ENCODE measurements at places on chromosomes 6 and 20.
A peak's percentile ranks its signal among the peaks of the same experiment; 100 is the strongest.

GRCh38 chr6:13924949-13925881 lies at the start of gene RNF182:
Gene RNF182, plus strand, starts transcription at chr6:13924952. Its CDS starts 52,168 bp downstream, at chr6:13977120.
- H3K4me1 ChIP-seq: no peaks in the 10 kb centered on the region
- no peaks in the 10 kb centered on the region for H3K36me3 ChIP-seq

GRCh38 chr6:2782356-2782708 lies 17.1 kb downstream of the WRNIP1 start:
- H3K27ac ChIP-seq: no peak overlapping the region
- H3K4me3 ChIP-seq: no peak overlapping the region
- no peaks in the 10 kb centered on the region for H3K4me1 ChIP-seq
- DNase-seq: no peak

DNA sequence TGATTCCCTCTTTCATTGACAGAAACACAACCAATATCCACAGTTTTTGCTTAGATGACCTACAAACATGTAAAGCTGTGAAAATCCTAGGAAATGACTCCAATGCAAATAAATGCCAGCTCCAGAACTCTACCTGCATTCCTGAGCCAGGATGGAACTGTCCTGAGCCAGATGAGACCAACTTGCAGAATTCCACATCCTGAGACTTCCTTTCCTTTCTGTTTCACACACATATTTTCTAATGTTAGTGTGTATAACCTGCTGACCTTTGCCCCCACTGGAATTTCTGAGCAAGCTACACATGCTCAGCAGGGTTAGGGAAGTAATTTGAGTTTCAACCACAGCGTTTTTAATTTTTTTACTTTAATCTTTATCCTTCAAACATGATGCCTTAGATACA lies 69.6 kb upstream of the ADGRF1 start:
- no peaks in the 10 kb centered on the region for H3K36me3 ChIP-seq
- peak; percentile 88 for DNase-seq
- no peaks in the 10 kb centered on the region for H3K27me3 ChIP-seq
- peak overlapping the region; percentile 68 for H3K27ac ChIP-seq

DNA sequence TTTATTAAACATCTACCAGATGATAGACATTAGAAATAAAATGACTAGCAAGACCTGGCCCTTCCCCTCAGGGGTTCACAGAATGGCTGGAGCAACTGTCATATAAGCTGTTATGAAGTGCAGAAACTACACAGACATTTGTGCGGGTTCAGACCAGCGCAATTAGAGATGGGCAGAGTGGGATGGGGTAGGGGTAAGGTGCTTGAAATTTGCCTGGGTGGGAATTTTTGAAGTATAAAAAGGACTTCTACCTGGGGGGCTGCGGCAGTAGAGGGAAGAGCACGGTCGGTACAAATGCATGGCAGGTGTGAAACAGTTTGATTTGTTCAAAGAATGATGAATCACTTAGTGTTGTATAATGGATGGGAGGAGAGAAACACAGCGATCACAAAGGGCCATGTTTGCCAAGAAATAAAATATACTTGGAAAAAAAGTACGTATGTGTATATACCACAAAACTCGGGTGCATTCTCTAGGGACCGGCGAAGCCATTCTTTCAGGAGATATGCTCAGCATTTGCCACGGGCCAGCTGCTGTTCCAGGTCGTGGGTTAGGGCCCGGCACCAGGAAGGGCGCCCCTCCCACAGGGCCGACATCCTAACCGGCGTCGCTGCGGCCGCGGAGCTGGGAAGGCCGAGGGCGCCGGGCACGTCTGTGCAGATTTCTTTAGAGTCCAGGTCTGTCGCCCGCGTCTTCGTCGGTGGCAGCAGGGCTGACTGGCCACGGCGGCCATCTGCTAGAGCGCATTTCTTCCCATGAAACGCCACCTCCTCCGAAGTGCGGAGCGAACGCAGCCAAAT lies 809 bp upstream of the NOL7 start:
- H3K27me3 ChIP-seq: no peaks in the 10 kb centered on the region
- peak; percentile 67 for DNase-seq
- 0 out of 2 replicates have a peak, but pooled peaks cover 1% of the 10 kb centered on the region for H3K36me3 ChIP-seq
- H3K27ac ChIP-seq: peak overlapping the region; percentile 98
- peak overlapping the region; percentile 87 for H3K4me3 ChIP-seq
- no peaks in the 10 kb centered on the region for H3K4me1 ChIP-seq

DNA sequence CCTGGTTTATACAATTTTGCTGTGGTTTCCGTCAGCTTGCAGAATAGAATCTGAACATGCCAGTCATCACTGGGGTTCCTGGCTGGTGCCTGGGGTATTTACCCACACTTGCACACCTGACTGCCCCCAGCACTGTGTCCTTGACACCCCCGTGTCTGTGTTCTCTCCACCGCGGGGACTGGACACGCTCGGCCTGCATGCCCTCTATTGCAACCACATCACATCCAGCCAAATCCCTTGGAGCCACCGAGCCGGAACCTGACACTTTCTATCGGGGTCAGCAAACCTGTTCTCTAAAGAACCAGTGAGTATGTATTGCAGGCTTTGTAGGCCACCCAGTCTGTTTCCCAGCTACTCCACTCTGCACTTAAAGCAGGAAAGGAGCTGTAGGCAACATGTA lies 527.5 kb downstream of the PRKN start:
- no peak overlapping the region for H3K4me3 ChIP-seq
- H3K27me3 ChIP-seq: no peaks in the 10 kb centered on the region
- no peaks in the 10 kb centered on the region for H3K36me3 ChIP-seq
- no peaks in the 10 kb centered on the region for H3K4me1 ChIP-seq

- no peak overlapping the region for H3K27ac ChIP-seq
- peaks cover 9% of the 10 kb centered on the region for H3K4me1 ChIP-seq
- H3K27me3 ChIP-seq: no peaks in the 10 kb centered on the region
- H3K36me3 ChIP-seq: no peaks in the 10 kb centered on the region
These were observed 111.3 kb downstream of the BCKDHB start for GRCh38 chr6:80217794-80218193.

- H3K36me3 ChIP-seq: peaks cover 2% of the 10 kb centered on the region
- no peak for DNase-seq
- H3K4me1 ChIP-seq: peaks cover 22% of the 10 kb centered on the region
- no peak overlapping the region for H3K4me3 ChIP-seq
- no peaks in the 10 kb centered on the region for H3K27me3 ChIP-seq
These were observed 43.5 kb upstream of the EPB41L1 start for GRCh38 chr20:36110994-36111393.

DNA sequence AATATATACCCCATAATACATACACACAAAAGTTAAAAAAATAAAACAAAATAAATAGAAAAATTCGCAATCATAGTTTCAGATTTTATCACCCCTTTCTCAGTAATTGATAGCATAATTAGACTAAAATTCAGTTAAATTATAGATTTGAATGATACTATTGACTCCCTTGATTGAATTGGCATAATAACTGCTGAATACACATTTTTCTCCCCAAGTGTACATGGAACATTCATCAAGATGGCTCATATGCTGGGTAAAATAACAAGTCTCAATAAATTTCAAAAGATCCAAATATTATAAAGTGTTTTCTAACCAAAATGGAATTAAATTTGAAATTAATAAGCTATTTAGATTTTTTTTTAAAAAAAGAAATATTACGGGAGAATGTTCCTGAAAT lies 616.1 kb downstream of the MAFB start:
- no peak overlapping the region for H3K4me3 ChIP-seq
- DNase-seq: no peak
- no peaks in the 10 kb centered on the region for H3K4me1 ChIP-seq
- H3K27me3 ChIP-seq: no peaks in the 10 kb centered on the region

Measured in Caco-2 (cell line).